ENCODE measurements at places on chromosomes 2 and 18.

GRCh38 chr2:121480826-121481225 is 49.9 kb upstream of the RNU4ATAC start:
- DNase-seq, result no peak

- DNase-seq, result no peak
Measured at GRCh38 chr2:23211987-23212583, 172.9 kb upstream of the KLHL29 start.

- DNase-seq, result no peak
Measured at GRCh38 chr18:59352250-59352855, 6.7 kb downstream of the LMAN1 start.

GRCh38 chr2:226660526-226660925 is 139.1 kb downstream of the IRS1 start:
- no peak for DNase-seq

DNA sequence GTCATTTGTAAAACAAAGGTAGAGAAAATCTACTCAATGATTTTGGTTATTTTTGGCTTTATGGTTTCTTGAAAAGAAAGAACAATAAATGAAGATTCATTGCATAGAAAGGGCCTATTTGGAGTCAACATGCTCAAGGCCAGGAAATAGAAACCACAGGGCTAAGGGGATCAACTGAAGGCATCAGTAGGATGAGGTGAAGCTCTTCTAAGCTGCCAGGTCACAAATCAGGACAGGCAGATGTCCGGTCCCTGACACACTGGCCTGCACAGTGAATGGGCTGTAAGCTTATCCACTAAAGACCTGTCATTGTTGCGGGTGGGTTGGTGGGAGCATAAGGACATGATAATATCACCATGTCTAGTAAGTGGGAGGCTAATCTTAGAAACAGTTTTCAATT is 31.6 kb upstream of the RNF138 start:
- no peak for DNase-seq

GRCh38 chr18:42030586-42031182 is 75.7 kb downstream of the PIK3C3 start:
- DNase-seq, result no peak

DNA sequence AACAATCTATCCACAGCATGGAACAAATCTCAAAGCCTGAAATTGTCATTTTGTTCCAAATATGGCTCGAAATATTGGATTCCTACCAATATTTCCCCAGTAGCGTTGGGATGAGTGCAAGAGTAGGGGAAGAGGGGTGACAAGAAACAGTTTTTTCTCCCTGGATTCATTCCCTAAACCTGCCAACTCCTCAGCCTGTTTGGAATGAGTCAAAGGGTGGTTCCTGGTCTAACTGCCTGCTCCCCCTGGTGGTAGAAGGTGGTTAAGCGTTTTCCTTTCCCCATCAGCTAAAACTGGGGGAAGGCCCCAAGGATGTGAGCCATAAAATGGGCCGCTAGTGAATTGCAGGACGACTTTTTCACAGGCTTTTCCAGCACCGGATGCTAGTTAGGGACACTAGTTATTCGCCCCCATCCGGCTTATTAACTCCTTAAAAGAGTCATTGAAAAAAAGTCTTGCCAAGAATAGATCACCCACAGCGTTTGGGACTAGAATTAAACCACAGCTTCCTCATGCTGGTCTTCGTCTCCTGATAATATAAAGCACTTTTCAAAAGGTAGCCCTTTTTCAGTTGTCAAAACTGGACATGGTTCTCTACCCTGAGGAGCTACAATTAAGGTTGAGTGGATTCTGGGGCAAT is 72.5 kb downstream of the DHRS9 start:
- no peak for DNase-seq

All from kidney epithelial cell (primary cell).